Naive thymus-derived CD4-positive, alpha-beta T cell (primary cell): ENCODE measurements at places on chromosomes 6 and 20. TPM values are rescaled to one million over a fixed set of nuclear protein-coding genes. Genes with fewer than 3 reads are reported as not detected.

- H3K4me1 ChIP-seq: peaks cover 9% of the 10 kb centered on the region
- no peak overlapping the region for H3K4me3 ChIP-seq
- no peaks in the 10 kb centered on the region for H3K27me3 ChIP-seq
- H3K27ac ChIP-seq: no peak overlapping the region
These were observed 91.3 kb upstream of the SHLD1 start for GRCh38 chr20:5658912-5659345.

Gene TAP1
- total RNA-seq: 121 TPM

GRCh38 chr6:41814629-41815028 is 27.1 kb downstream of the TOMM6 start:
- H3K4me3 ChIP-seq: no peak overlapping the region
- H3K27me3 ChIP-seq: no peaks in the 10 kb centered on the region
- no peak overlapping the region for H3K27ac ChIP-seq
- H3K36me3 ChIP-seq: no peaks in the 10 kb centered on the region
- no peak for DNase-seq

- H3K27ac ChIP-seq: no peak overlapping the region
- no peaks in the 10 kb centered on the region for H3K27me3 ChIP-seq
- H3K4me1 ChIP-seq: no peaks in the 10 kb centered on the region
These were observed 52.6 kb upstream of the GCM1 start for GRCh38 chr6:53201270-53201669.

GRCh38 chr20:63298731-63299312 is 5.8 kb downstream of the COL20A1 start:
- no peaks in the 10 kb centered on the region for H3K27me3 ChIP-seq
- H3K36me3 ChIP-seq: no peaks in the 10 kb centered on the region
- no peak overlapping the region for H3K27ac ChIP-seq
- no peak overlapping the region for H3K4me3 ChIP-seq
- no peaks in the 10 kb centered on the region for H3K4me1 ChIP-seq
- no peak for DNase-seq

Gene SLC17A1
- not detected for total RNA-seq

DNA sequence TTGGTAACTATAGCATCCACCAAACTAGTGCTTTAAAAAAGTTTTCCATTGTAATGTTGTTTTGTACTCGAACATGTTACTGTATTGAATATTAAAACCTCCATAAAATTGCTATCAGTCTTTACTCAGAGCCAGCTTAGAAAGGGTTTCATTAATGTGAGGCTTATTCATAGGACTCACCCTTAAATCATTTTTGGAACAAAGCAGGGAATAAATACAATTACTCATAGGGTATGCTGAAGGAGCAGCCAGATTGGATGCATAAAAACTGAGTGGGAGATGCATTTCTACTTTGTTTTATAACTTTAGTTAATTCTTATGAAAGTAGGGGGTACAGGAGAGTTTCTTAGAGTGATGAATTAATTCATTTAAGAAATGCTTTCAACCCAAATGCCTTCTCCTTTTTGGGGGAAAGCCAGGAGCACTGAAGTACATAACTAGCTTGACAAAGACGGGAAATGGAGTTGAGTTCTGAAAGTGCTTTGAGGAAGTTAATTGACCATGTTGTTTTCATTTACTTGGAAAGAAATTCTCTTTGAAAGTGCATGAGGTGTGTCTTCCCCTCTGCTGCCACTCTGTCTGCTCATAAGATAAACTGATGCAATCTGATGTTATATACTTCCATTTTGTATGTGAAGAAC is 90.3 kb downstream of the RNF144B start:
- no peaks in the 10 kb centered on the region for H3K4me1 ChIP-seq
- H3K27ac ChIP-seq: no peak overlapping the region
- H3K27me3 ChIP-seq: no peaks in the 10 kb centered on the region
- no peak overlapping the region for H3K4me3 ChIP-seq
- DNase-seq: no peak
- no peaks in the 10 kb centered on the region for H3K36me3 ChIP-seq

GRCh38 chr20:20317195-20317594 is 50.7 kb upstream of the INSM1 start:
- no peaks in the 10 kb centered on the region for H3K4me1 ChIP-seq
- H3K27ac ChIP-seq: no peak overlapping the region
- no peaks in the 10 kb centered on the region for H3K27me3 ChIP-seq
- H3K36me3 ChIP-seq: no peaks in the 10 kb centered on the region
- H3K4me3 ChIP-seq: no peak overlapping the region
- DNase-seq: no peak

DNA sequence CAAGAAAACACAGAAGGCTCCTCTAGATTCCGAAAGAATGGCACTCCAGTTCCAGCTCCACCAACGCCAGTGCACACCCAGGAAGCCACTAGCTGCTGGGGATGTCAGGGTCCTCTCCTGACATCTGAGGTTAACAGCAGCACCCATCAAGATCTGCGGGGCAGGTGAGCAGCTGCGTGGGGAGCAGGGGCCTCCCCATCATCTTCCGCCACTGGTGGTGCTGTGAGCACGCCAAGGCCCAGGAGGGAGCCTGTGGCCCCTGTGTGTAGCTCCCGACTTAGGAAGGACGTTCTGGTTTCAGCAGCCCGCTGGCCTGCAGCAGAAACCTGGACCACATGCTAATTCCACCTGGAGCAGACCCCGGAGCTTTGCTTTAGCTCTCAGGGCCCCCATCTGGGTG is 386.2 kb downstream of the TAF4 start:
- no peaks in the 10 kb centered on the region for H3K27me3 ChIP-seq
- H3K4me3 ChIP-seq: no peak overlapping the region
- no peak for DNase-seq
- no peaks in the 10 kb centered on the region for H3K4me1 ChIP-seq
- H3K36me3 ChIP-seq: no peaks in the 10 kb centered on the region
- H3K27ac ChIP-seq: no peak overlapping the region

DNA sequence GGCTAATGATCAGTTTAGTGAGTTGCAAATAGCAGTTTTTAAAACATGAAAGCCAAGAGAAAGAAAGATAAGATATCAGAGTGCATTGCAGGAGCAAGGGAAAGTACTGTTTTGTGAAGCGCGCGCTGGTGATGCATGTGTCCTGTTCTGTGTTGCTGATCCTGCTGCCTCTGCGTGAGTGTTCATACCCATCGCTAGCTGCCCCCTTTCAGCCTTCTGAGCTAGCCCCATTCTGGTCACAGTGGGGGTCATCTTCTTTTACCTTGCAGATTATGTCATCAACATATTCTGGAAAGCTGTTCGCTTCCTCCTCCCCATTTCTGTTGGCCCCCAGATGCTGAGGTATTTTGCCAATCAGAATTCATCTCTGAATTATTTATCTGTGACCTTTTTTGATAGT is 1.9 kb downstream of the MRAP2 start:
- H3K27ac ChIP-seq: no peak overlapping the region
- DNase-seq: no peak
- H3K4me1 ChIP-seq: no peaks in the 10 kb centered on the region
- no peaks in the 10 kb centered on the region for H3K36me3 ChIP-seq
- no peak overlapping the region for H3K4me3 ChIP-seq
- no peaks in the 10 kb centered on the region for H3K27me3 ChIP-seq

DNA sequence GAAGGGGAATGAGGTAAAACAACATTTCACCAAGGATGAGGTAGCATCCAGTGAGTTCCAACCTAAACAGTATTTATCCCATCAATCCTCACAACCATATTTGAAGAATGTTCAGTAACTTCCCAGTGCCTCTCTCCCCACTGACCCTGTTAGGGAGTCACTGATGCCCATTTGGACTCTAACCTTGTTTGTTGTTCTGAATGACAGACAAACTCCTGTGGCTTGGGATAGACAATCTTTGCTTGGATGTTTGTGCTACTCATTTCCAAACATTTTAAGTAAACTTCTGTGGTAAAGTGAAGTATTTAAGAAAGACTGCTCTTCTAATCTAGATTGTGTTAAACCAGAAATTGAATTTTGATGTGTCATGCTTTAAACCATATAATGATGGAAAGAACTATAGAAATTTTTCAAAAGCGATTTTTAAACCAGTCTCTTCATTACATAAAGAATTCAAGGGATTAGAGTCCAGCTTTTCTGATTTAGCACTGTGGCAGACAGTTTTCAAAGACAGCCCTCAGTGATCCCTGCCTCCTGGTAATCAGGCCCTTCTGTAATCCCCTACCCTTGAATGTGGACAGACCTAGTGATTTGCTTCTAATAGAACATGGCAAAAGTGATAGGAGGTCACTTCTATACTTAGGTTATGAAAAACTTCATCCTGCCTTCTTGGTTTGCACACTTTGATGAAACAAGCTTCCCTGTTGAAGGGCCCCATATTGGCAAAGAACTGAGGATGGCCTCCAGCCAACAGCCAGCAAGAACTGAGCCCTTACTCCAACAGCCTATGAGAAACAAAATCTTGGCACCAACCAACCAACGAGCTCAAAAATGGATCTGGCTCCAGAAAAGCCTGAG is 191.6 kb downstream of the DST start:
- no peaks in the 10 kb centered on the region for H3K4me1 ChIP-seq
- H3K36me3 ChIP-seq: no peaks in the 10 kb centered on the region
- no peaks in the 10 kb centered on the region for H3K27me3 ChIP-seq
- H3K4me3 ChIP-seq: no peak overlapping the region
- no peak for DNase-seq

- H3K27me3 ChIP-seq: no peaks in the 10 kb centered on the region
- H3K27ac ChIP-seq: no peak overlapping the region
- peaks cover 10% of the 10 kb centered on the region for H3K4me1 ChIP-seq
- no peaks in the 10 kb centered on the region for H3K36me3 ChIP-seq
These were observed 1.1 kb downstream of the PERP start for GRCh38 chr6:138105880-138106664.

- H3K27me3 ChIP-seq: no peaks in the 10 kb centered on the region
- H3K4me3 ChIP-seq: no peak overlapping the region
- no peak for DNase-seq
- no peaks in the 10 kb centered on the region for H3K36me3 ChIP-seq
- H3K4me1 ChIP-seq: no peaks in the 10 kb centered on the region
- H3K27ac ChIP-seq: no peak overlapping the region
These were observed 38.0 kb downstream of the OGFRL1 start for GRCh38 chr6:71326611-71327010.

DNA sequence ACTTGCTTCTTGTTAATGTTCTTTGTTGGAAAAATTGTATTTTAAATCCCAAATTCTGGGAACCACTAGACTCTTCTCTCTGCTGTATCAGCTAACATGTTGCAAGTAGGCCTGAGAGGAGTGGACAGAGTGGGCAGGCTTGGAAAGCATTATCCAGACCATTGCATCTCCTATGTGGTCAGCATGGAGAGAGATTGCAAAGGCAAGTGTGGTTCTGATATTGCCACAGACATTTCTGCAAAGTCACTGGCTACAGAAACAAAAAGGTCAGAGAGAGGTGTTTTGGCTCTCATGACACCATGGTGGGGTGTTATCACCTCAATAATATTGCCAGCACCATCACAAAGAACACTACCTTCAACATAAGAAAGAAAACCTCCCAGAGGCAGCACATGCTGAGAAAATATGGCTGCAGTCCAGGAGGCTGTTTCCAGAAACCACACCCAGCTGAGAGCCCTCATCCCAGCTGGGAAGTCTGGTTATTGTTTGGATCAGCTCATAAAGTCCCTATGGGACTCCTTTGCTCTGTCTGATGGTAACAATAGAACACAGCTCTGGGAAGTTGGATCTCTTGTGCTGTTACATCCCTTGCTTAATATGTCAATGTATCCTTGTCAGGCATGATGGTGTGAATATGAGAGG is 78.2 kb upstream of the TBX18 start:
- H3K36me3 ChIP-seq: no peaks in the 10 kb centered on the region
- no peak overlapping the region for H3K27ac ChIP-seq
- no peak for DNase-seq
- no peaks in the 10 kb centered on the region for H3K4me1 ChIP-seq
- no peak overlapping the region for H3K4me3 ChIP-seq

DNA sequence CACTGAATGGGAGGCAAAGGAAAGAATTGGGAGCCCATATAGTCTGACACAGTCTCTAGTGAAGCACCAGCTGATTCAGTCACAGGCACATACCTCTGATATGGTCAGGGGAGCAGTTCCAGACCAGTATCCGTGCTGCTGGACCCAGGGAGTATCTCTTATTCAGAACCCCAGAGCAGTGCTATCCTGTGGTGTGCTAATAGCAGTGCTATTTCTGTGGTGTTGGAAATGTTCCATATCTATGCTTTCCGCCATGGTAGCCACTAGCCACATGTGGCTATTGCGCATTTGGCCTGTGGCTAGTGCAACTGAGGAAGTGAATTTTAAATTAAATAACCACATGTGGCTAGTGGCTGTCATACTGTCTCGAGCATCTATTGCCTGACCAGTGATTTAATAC is 11.0 kb downstream of the SCUBE3 start:
- no peak for DNase-seq
- no peak overlapping the region for H3K4me3 ChIP-seq
- no peaks in the 10 kb centered on the region for H3K4me1 ChIP-seq
- H3K27ac ChIP-seq: no peak overlapping the region

GRCh38 chr6:150163970-150164369 is 21.1 kb downstream of the PPP1R14C start:
- no peaks in the 10 kb centered on the region for H3K27me3 ChIP-seq
- no peak for DNase-seq
- no peaks in the 10 kb centered on the region for H3K4me1 ChIP-seq
- H3K4me3 ChIP-seq: no peak overlapping the region
- no peak overlapping the region for H3K27ac ChIP-seq

DNA sequence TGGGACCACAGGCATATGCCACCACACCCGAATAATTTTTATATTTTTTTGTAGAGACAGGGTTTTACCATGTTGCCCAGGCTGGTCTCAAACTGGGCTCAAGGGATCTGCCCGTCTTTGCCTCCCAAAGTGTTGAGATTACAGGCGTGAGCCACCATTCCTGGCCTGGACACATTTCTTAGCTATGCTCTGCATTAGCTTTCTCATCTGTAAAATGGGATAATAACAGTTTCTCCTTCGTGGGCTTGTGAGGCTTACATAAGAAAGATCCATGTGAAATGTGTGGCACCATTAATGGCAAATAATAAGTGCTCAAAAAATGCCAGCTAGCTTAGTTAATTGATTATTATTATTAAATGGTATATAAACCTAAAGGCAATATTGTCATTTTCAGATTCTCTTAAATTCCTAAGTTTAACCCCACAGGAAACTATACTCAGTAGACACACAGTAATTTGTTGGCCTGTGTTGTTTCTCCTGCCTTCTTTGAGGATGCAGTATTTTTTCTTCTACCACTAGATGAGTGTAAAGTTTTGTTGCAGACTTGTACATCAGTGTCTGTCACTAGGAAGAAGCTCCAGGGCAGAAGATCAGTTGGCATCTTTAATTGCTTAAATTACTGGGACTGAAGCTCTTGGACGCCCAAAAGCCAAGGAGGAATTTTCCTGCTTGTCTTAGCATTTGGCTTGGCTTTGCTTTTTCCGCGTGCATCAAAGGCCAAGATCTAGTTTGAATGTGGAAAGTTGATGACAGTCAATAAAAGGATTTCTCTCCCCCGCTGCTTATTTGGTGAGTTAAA is 162.3 kb upstream of the ZNF217 start:
- H3K4me1 ChIP-seq: peaks cover 56% of the 10 kb centered on the region
- H3K36me3 ChIP-seq: no peaks in the 10 kb centered on the region
- no peak overlapping the region for H3K4me3 ChIP-seq
- H3K27ac ChIP-seq: peak overlapping the region; percentile 22
- H3K27me3 ChIP-seq: no peaks in the 10 kb centered on the region

Gene CD40
- 1.7 and 2.1 TPM in 2 replicates for total RNA-seq

Gene FBXO30
- total RNA-seq: 4.9 and 5.1 TPM in 2 replicates
